Stimulated activated CD8-positive, alpha-beta memory T cell treated with anti-CD3 and anti-CD28 coated beads, Interleukin-4, amount 100 ng/mL, for 1 hour (primary cell): ENCODE measurements at places on chromosomes 13 and 19.

DNA sequence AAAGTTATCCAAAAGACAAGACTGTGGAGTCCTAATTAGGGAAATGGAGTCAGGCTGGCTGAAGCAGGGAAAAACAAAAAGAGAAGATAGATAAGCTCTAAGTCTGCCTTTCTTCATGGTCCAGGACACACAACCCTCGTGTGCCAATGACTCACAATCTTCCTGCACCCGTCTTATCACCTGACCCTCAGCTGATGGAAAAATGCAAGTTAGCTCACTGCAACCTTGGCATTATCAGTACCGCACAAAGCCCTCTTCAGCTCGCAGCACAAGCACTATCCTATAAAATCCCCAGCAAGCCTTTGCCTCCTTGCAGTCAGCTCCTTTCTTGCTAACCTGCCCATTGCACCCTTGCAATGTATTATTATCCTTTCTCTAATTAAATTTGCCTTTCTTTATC lies 4.3 kb downstream of the OR7A5 start:
- DNase-seq: no peak

DNA sequence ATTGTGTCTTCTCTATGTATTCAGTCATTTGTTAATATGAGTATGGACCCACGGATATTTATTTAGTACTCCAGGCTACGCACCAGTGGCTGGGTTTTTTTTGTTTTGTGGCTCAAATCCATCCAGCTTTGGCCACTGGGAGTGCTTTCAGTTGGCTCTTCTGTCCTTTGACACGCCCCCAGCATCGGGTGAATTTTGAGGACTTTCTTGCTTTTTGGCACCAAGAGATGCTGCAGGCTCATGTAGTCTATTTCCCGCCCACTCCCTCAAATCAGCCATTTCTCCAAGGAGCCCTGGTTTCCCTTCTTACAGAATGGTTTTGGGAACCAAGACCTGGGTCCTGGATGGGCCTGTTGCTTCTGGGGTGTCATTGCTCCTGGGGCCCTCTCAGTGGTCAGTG lies 55.8 kb downstream of the SMARCA4 start:
- DNase-seq: no peak

- DNase-seq: no peak
Observed at GRCh38 chr13:39038569-39039030, 344 bp downstream of the NHLRC3 start.

DNA sequence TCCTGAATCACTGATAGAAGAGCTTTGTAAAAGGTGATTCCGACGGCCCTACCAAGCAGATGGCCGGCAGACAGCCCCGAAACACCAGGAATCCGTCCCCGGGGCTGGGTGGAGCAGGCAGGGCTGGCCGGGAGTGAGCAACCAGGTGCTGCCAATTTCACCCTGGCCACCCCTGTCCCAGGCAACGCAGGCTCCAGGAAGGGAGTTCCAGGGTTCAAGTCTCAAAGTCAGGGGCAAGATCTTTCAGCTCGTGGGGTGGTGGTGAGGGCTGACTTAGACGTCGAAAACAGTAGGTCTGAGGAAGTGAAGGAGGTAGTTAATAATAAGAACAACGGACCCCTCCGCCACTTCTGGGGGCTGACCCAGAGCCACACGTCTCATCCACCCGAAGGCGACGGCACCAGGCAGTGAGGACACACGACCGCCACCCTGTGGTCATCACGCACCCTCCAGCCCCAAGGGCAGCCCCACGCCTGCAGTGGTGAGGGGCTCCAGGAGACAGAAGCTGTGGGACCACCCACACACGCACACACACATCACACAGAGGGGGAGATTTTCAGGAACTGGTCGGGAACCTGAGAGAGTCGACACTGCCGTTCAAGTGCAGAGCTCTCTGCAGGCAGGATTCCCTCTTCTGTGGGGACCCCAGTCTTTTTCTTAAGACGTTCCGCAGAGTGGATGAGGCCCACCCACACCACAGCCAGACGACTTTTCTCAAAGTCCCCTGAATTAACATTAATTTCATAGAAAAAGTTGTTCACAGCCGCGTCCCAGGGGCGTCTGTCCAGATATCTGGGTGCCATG lies 67.2 kb downstream of the SPACA7 start:
- no peak for DNase-seq

- no peak for DNase-seq
Observed at GRCh38 chr13:51275101-51275500, 52.9 kb downstream of the FAM124A start.
